Cardiac fibroblast (primary cell): ENCODE measurements at places on chromosomes 7 and 10.

DNA sequence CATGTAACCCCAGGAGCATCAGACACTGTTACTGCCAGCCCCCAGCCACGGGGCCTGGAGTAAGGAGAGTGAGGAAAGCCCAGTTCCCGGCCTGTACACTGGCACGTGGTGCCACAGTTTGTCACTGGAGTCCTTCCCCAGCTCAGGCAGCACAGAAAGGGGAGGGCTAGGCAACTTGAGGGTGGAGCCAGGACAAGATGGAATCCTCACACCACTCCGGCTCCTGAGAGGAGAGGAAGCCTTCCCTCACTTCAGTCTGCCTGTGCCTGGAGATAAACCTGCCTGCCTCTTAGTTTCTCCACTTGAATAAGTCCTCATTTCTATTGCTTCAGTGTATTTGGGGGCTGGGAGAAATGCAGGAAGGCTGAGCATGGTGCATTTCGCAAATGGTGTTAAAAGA is 176.0 kb downstream of the KIAA1217 start:
- peak; percentile 10 for DNase-seq

GRCh38 chr7:88670536-88670935 is 89.0 kb upstream of the ZNF804B start:
- no peak for DNase-seq

GRCh38 chr7:87543623-87544022 is 57.1 kb downstream of the ABCB1 start:
- DNase-seq = no peak

GRCh38 chr7:113521468-113521867 is 397.3 kb downstream of the PPP1R3A start:
- DNase-seq = peak; percentile 8

- DNase-seq = peak; percentile 48
Observed at GRCh38 chr7:128025380-128025779, 5.9 kb downstream of the LRRC4 start.

GRCh38 chr7:82442492-82443035 is 1.0 kb downstream of the CACNA2D1 start:
- peak; percentile 36 for DNase-seq

DNA sequence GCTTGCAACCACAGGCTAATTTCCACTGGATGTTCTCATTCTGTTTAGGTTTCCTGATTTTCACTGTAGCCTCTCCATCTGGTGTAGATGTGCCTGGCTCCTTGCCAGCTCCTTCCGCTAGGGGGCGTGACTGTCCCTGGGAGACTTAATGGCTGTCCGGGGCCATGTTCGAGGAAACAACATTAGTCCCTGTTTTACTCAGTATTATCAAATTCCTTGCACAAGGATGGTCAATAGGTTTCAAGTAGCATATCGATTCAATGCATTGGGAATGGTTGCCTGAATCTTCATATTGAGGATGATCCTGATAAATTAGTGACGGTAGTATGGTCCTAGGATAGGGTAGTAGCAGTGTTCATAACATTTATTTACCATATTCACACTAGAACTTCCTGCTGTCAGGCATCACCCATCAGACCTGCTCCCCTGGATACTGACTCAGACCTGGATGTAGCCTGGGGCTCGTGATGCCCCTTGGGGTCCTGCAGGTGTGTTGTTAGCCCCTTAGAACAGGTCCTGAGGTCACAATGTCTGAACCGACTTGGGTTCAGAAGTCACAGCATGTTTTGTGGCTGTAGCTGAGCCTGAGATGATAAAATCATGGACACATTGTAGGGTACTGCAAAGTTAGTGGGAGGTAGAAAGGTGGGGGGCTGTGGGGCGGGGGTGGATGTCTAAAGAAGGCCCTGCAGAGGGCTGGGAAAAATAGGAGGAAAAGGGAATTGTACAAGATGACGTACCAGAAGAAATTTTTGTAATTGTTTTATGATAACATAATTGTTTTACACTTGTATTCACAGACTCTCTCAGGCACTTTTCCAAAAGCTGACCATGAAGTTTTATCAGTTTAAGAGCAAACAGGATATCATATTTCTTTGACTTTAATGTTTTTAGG is 8.9 kb upstream of the EXOC6 start:
- DNase-seq = peak; percentile 73

- no peak for DNase-seq
Observed at GRCh38 chr10:109650228-109650627, 273.1 kb downstream of the XPNPEP1 start.

DNA sequence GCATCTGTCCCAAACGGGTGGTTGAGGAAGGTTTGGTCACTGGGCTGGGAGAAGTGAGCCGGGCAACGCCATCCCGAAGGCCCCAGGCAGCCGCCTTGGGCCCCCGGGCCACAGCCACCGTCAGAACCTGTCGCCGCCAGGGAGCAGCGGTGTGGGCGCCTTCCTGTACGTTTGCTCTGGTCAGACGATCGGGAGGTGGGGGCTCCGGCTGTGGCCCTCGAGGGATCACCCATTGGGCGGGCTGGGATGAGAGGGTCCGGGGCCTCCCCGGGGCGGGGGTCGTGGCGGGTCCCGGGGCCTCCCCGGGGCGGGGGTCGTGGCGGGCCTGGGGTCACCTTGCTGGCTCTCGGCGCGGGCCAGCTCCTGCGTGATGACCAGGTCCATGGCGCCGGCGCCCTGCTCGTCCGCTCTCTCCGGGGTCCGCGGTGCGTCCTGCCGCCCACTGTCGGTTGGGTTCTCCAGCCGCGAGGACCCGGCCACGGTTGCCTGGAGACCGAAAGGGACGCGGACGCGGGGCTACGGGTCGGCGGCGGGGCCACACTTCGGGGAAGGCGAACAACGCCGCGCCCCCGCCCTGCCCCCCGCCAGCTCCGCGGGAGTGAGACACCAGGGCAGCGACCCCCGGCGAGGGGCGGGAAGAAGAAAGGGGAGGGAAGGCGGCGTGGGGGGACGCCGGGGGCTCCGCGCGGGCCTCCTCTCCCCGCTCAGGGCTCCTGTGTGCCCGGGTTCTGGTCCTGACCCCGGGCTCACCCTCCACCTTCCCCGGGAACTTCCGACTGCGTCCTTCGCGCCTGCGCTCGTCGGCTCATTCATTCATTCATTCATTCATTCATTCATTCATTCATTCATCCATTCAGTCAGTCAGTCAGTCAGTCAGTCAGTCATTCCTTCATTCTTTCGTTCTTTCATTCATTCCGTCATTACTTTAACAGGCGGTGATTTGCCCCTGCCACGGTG is at the start of gene CFAP46:
CFAP46 (minus strand) TSS at position 470 of the 957 bp plus-strand sequence; CDS start at position 384, 86 bp downstream.
- peak; percentile 42 for DNase-seq

DNA sequence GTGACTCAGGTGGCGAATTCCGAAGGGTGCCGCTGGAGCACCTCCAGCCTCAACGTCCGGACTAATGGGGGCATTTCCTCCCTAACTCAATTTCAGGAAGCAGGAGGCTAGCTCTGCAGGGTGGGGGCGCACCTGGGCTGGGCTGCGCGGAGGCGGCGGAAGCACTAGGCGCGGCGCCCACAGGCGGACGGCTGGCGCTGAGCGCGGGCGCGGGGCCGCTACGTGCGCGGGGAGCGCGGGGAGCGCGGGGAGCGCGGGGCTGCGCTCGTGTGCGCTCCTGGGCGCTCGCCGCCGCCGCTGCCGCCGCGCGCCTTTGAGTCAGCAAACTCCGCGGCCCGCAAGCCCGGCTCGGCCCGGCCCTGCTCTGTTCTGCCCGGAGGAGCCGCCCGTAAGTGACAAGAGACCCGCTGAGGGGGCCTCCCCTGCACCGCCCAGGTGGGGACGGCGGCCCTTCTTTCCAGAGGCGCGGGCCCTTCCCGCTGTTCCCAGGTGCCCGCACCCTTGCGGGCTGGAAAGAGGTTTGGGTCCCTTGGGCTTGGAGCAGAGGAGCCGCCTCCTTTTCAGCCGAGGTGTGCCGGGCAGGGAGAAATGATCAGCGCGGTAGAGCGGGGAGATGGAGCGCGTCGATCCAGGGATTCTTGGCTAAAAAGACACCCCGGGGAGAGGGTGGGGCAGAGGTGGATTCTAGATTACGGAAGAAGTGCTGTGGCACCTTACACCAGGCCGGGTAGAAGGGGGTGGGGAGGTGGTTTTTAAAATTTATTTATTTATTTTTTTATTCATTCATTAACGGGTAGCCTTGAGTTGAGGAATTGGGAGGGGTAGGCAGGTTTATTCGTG is at the start of gene SNX10:
SNX10 (plus strand) TSS at position 164 of the 840 bp plus-strand sequence. CDS start 54,581 bp downstream, outside the sequence.
- peak; percentile 12 for DNase-seq

GRCh38 chr10:86167762-86168128 is 198.8 kb downstream of the GRID1 start:
- no peak for DNase-seq

GRCh38 chr10:128254476-128254875 is 128.3 kb upstream of the MKI67 start:
- no peak for DNase-seq
